Posterior vena cava (tissue), 2 donors: ENCODE measurements at places on chromosomes 11 and 22. TPM values are rescaled to one million over a fixed set of nuclear protein-coding genes. Genes with fewer than 3 reads are reported as not detected.

The PDE2A gene
- 33.0 TPM for total RNA-seq

The TCN1 gene
- not detected for total RNA-seq

The HRAS gene
- total RNA-seq = 37.2 TPM

The MMP7 gene
- not detected for total RNA-seq

The SLC22A25 gene
- not detected for total RNA-seq

The MUC2 gene
- 0.05 TPM for total RNA-seq

The SMPD1 gene
- 35.4 TPM for total RNA-seq

The SSTR3 gene
- not detected for total RNA-seq

The FZD4 gene
- 49.1 TPM for total RNA-seq

DNA sequence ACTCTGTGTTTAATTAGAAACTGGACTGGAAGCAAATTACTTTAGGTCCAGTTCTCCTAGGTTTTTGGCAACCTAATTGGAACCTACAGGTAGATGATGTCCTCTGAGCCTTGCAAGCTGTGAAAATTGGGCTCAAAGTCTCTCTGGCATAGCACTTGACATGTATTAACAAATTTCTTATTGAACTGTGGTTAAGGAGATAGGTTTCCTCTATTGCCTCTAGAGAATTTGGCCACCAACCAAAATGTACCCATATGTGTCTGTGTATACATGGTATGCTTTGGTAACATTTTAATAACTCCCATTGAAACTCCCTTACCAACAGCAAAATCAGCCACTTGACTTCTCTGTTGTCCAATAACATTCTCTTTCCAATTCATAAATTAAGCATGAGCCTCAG, at the start of gene OR4D10:
Gene OR4D10 (plus strand): TSS at position 301 of the 400 bp plus-strand sequence. CDS start 4,115 bp downstream, outside the sequence.
- DNase-seq = no peak

DNA sequence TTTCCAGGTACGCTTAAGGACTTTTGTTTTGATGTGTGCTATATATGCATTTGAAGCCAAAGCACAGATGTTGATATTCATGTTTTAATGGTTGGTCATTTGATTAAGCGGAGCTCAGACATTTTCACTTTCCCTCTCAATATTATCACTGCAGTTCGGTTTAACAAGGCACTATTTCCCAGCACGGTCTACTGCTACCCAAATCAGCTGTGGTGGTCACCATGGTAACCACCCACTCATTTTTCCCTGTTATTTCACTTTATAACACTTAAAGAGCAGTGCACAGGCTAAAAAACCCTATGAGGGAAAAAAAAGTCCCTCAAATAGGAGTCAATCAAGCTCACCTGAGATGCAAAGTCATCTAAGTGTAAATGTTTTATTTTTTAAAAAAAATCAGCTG, 439.6 kb upstream of the CCDC90B start:
- DNase-seq = no peak

GRCh38 chr11:111715142-111715816, 50.9 kb downstream of the PPP2R1B start:
- no peak for DNase-seq

GRCh38 chr11:15636521-15637089, 521.9 kb downstream of the INSC start:
- DNase-seq = no peak

DNA sequence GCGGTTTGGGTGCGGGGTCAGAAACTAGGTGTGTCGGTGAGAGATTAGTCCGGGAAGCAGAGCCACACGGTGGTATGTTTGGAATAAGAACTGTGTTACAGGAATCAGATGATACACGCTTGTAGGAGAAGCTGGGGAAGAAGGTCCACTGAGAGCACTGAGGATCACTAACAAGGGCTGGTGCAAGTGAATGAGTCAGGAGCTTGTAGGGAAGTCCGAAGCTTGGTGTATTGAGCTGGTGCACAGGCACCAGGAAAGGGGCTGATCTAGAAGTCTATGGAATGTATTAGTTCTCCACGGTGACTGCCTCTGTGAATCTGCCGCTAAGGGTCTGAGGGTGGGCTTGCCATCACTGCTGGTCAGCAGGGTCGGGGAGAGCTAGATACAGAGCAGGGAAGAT, 18.8 kb upstream of the GRK3 start:
- no peak for DNase-seq

DNA sequence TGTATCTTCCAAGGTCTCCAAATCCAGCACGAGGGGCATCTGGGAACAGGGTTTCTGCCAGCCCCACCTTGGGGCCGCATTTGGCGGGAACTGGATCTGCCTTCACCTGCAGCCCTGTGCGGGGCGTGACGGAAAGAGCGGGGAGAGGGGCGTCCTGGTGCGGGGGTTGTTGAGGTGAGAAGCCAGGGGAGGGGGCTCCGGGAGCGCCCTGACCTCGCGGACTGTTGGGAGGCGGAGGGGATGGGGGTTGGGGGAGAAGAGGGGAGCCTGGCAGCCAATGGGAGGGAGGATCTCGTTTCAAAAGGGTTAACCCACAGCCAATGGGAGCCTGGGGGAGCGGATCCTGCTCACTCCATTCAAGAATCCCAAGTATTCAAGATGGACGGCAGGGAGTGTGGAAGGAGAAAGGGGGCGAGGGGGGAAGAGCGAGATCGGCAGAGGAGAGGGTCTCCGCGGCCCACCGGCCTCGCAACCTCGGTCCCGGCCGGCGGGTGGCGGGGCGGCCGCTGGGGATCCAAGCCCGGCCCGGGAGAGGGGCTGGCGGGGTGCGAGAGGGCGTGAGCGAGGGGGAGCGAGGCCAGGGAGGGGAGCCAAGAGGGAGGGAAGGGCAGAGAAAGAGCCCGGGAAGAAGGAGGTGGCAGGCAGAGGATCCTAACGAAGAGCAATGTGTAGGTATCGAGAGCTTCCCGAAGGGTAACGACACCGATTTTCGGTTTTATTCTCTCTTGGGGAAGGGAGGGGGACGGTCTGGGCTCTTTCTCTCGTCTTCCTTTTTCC, 11.5 kb downstream of the YPEL4 start:
- DNase-seq = no peak

GRCh38 chr22:49951000-49951677, 9.4 kb upstream of the PIM3 start:
- DNase-seq = no peak

GRCh38 chr22:43038325-43038724, 23.4 kb upstream of the PACSIN2 start:
- DNase-seq = no peak

DNA sequence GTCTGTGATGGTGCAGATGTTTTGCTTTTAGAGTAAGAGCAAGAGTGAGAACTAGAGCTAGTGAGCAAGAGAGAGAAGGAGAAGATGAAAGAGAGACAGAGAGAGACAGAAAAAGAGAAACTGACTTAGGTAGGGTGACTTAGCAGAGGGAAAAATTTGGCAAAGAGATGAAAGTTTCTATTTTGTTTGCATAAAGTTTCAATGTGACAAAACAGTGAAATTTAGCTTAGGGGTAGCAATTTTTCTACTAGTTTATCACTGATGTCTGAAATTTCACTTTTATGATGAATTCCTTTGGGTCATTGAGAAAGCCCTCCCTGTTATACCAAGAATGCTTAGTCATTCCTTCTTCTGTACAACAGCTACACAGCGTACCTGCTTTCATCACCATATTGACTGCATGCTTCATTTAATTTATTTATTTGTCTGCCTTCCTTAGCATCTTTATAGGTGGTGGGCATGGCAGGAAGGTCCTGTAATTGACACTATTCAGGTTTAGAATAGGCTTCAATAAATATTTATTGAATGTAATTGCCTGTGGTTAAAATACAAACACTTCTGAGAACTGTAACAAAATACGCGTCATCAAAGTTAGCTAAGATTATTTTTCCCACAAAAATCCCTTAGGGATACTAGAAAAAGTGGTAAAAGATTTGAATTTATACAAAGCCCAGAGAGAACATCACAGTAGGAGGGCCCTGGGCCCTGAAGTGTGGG, 19.9 kb upstream of the CTSC start:
- no peak for DNase-seq

GRCh38 chr22:32562401-32562800, 87.8 kb downstream of the FBXO7 start:
- no peak for DNase-seq

- DNase-seq = no peak
Observed at GRCh38 chr11:100612766-100613165, 74.3 kb upstream of the ARHGAP42 start.

- no peak for DNase-seq
Observed at GRCh38 chr11:10415817-10416392, 39.2 kb upstream of the AMPD3 start.

DNA sequence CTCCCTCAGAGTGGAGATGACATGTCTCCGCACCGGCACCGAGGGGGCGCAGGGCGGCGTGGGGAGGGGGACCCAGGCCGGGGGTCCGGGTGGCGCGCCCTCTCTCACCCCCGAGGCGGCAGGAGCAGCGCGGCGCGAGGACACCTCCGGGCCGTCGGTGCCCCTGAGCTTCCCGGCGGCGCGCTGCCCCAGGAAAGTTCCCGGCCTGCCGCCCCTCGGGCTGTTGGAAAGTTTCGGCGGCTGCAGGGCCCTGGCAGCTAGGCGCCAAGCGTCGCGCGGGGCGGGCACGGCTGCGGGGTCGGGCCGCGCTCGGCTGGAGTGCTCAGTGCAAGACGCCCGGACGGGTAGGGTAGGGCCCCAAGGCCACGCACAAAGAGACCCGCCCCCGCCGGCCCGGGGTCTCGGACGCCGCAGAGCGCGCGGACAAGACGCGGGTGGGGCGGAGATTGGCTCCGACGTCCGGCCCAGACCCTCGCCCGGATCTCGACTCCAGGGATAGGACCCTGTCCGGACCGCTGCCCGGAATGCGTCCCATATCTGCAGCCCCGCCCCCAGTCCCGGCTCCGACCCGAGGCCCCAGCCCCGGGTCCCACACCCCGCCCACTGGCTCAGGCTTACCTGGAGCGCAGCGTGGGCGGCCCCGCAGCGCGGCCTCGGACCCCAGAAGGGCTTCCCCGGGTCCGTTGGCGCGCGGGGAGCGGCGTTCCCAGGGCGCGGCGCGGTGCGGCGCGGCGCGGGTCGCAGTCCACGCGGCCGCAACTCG, 471 bp downstream of the ARVCF start:
- peak; percentile 84 for DNase-seq

- no peak for DNase-seq
Observed at GRCh38 chr22:37148031-37148651, 1.6 kb downstream of the IL2RB start.

- DNase-seq = no peak
Observed at GRCh38 chr11:75816561-75817239, 1.7 kb downstream of the UVRAG start.

- no peak for DNase-seq
Observed at GRCh38 chr11:109320595-109320994, 101.4 kb upstream of the C11orf87 start.

- no peak for DNase-seq
Observed at GRCh38 chr22:44804327-44804726, 52.0 kb downstream of the ARHGAP8 start.

- no peak for DNase-seq
Observed at GRCh38 chr22:39661842-39662685, 91.5 kb downstream of the CACNA1I start.

GRCh38 chr11:2201542-2201941, 29.9 kb upstream of the TH start:
- peak; percentile 55 for DNase-seq

DNA sequence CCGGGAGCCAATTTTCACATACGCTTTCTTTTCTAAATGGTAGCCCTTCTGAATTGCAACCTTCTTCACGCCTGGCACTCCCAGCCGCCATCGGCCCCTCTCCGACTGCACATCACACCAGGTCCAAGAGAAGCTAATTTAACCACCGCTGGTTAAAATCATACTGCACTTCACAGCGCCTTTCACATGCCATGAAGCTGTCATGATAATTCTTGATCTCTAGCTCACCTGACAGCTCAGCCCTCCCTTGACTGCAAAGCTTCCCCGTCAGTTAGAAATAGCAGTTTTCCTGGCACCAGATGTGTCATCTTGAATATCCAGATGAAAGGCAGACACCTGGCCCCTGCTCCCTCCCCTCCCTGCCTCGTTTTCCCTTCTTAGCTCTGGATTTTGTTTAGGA, 101.4 kb downstream of the ARL14EP start:
- no peak for DNase-seq

GRCh38 chr22:30167734-30168133, 78.8 kb downstream of the LIF start:
- DNase-seq = no peak

GRCh38 chr11:93196816-93197379, 893 bp downstream of the SLC36A4 start:
- no peak for DNase-seq

GRCh38 chr11:65314501-65315203, at the start of gene CDC42EP2:
Gene CDC42EP2 (plus strand): TSS chr11:65314866. CDS start chr11:65320899, 6,033 bp downstream.
- DNase-seq = peak; percentile 95
